ENCODE measurements at places on chromosomes 11 and 22. TPM values are rescaled to one million over a fixed set of nuclear protein-coding genes. Genes with fewer than 3 reads are reported as not detected.
A peak's percentile ranks its signal among the peaks of the same experiment; 100 is the strongest.

The GUCY1A2 gene
- polyA plus RNA-seq = 0.26 TPM

The MAPK11 gene
- polyA plus RNA-seq = 38.3 TPM

The CHKA gene
- polyA plus RNA-seq = 12.3 TPM

The TRIM22 gene
- 80.4 TPM for polyA plus RNA-seq

DNA sequence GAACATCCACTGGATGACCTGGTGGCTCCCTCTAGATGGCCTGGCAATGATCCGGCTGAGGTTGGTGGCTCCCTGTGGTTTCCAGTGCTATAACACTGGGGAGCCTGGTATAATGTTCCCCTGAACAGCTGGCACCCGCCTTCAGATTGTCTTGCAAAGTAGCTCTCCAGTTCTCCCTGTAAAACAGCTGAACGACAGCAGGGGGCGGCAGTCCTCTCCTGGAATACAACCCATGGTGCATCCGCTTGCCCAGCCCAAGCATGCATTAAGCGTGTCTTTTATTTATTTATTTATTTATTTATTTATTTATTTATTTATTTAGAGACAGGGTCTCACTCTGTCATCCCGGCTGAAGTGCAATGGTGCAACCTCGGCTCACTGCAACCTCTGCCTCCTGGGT lies 258.9 kb downstream of the BUD13 start:
- DNase-seq = no peak

GRCh38 chr11:46570790-46571398 lies 22.9 kb downstream of the AMBRA1 start:
- no peak for DNase-seq

GRCh38 chr11:1153105-1153950 lies 4.4 kb upstream of the MUC5AC start:
- DNase-seq = peak; percentile 28

DNA sequence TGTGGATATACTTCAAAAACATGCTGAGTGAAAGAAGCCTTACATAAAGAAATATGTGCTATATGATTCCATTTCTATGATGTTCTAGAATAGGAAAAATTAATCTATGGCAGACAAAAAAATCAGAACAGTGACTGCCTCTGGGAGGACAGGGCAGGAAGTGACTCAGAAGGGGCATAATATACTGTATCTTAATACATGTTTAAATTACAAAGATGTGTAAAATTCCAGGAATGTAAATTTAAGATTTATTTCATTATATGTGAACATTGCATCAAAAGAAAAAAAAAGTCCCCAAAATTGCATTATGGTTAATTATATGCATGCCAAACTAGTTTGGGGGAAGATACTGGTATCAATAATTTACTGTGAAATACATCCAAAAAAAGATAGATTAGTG lies 32.2 kb downstream of the SBF2 start:
- DNase-seq = no peak

DNA sequence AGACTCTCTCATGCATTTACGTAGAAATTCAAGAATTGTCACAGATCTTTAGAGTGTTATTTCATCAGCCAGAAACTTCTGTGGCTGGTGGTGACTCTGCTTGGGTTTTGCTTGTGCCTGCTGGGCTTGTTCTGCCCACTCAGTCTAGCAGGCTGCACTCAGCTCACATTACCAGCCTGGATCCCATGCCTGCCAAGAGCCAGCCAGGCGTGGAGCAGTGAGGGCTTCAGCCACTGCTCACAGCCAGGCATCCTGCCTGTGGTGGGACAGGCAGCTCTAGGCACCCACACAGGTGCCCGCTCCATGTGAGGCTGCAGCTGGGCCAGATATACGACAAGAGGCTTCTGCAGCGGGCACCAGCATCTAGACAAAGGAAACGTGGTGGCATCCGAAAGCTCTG lies 1213.3 kb upstream of the RAG2 start:
- no peak for DNase-seq

DNA sequence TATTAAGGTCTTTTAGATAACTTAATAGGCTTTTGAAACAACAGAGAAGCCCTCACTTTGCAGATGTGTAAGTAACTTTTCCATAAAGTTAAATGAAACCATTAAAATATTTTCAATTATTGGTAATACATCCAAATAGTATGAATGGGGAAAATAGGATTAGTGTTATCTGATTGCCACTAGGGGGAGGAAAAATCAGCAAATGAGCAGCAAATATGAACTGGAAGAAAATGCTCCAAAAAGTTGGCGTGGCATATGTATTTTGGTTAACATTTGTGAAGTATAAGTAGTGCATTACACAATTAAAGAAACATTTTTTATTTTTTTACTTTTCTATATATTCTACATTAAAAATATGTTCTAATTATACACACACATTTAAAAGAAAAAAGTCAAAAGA lies 259.8 kb upstream of the ANO5 start:
- DNase-seq = peak; percentile 17

DNA sequence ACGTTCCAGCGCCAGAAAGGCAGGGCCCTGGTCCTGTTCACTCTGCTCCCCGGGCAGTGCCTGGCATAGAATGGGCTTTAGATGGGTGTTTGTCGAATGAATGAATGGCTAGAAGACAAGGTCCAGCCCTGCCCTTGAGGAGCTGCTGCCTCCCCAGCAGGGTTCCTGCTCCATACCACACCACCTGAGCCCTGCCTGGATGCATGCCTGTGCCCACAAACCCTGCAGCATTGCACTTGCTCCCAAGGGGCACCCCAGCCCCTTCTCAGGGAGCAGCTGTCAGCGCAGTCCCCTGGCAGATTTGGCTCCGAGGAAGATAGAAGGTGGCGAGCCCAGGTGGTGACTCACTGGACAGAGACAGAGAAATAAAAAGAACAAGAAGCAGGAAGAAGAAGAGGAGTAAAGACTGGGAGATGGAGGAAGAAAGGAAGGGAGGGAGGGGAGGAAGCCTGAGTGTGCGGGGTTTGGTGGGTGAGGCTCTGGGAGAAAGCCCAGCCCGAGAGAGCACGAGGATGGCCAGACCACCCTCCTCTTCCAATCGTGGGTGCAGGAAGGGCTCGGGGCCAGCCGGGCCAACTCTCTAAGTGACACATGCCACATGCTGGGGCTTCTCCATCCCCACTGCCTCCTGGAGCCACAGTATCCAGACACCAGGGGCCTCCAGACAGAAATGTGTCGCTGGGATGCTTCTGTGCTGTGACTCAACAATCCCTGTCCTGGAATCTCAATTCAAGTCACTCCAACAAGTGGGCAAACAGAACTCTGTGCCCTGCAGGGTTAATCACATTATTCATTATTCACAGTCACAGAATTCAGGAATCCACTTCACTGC lies 1474.3 kb downstream of the BRD1 start:
- no peak for DNase-seq

DNA sequence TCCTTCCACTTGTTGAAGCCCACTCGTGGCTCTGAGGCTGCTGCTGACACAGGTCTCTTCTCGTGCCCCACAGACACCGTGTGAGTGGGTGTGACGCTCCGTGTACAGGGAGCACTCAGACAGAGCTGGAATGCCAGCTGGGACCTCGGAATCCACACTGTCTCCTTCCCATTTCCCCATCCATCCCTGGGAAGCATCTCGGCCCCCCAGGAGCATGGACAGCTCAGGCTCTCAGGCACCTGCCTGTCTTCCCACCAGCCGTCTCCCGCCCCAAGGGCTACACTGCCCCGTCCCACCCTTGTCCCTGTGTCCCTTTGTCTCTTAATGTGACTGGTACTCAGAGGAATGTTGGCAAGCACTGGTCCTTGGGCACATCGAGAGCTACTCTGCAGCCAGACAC lies 63.8 kb downstream of the ARHGAP8 start:
- no peak for DNase-seq

All from SK-N-SH (cell line).